ENCODE measurements at places on chromosomes 1 and 21. TPM values are rescaled to one million over a fixed set of nuclear protein-coding genes. Genes with fewer than 3 reads are reported as not detected.

PUM1 gene
- 124 TPM for total RNA-seq

PPIAL4G gene
- total RNA-seq, result not detected

KRTAP7-1 gene
- total RNA-seq, result not detected

DYRK1A gene
- total RNA-seq, result 51.8 TPM

SPRR3 gene
- total RNA-seq, result not detected

KIAA1614 gene
- 2.0 TPM for total RNA-seq

KRTAP11-1 gene
- not detected for total RNA-seq

CLSTN1 gene
- 132 TPM for total RNA-seq

SYNC gene
- total RNA-seq, result 6.5 TPM
